HFFc6 (cell line): ENCODE measurements at places on chromosomes 11 and 22. TPM values are rescaled to one million over a fixed set of nuclear protein-coding genes. Genes with fewer than 3 reads are reported as not detected.

C11orf16 gene
- total RNA-seq = not detected in 2 replicates

- H3K27me3 ChIP-seq = peaks cover 15% of the 10 kb centered on the region
- DNase-seq = no peak
- peak overlapping the region; percentile 58 for H3K27ac ChIP-seq
- H3K4me1 ChIP-seq = peaks cover 23% of the 10 kb centered on the region
Measured at GRCh38 chr22:20998411-20999336, 3.2 kb downstream of the THAP7 start.

DNA sequence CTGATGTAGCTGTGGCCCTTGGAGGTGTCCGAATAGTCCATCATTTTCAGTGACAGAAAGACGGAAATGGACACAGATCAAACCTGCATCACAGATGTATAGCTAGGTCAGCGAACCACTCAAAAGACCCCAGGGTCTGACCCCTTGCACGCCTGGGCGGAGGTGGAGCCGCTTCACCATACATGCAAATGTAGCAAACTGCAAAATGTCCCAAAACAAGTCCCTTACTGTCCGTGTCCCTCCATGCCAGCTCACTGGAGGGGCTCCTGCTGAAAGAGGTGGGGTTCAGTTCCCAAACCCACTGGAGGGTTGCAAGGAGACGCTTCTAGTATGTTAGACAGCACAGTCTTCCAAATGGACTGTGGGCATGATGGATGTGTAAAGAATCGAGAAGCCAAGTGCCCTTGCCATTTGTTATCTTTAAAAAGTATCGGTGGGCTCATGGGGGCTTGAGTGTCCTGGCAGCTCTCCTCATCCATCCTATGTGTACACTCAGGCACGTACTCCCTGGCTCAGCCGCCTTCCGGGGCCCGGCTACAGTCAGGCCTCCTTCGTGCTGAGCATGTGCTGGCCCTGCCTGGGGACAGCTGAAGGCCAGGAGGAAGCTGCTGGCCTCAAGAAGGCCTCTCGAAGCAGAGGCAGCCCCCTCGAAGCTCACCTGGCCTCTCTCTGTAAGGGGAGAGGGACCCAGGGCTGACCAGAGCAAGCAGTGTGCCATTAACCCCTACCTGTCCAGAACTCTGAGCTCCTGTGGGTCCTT is 20.2 kb upstream of the KCNQ1OT1 start:
- H3K4me1 ChIP-seq = no peaks in the 10 kb centered on the region
- H3K27ac ChIP-seq = no peak overlapping the region
- no peak for DNase-seq
- H3K27me3 ChIP-seq = peaks cover 69% of the 10 kb centered on the region

DNA sequence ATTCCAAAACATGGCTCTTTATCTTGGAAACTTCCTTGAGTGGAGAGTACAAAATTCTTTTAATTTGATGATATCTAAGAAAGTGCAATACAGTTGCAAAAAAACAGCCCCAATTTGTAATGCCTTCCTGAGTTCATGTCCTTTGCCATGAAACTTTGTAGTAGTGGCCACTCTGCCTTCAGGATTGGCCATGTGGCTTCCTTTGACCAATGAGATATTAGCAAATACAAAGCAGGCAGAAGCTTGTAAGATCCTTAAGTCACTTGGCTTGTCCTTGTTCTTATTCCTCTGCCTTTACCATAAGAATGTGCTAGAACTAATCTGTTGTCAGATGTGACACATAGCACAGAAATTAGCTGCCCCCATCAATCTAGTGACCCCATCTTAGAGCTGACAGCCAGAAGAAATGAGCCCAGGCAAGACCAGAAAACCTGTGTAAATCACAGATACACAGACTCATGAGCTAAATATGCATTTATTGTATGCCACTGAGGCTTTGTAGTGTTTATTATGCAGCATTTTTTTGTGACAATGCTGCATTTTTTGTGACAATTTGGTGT is 29.8 kb upstream of the BLID start:
- DNase-seq = peak; percentile 30
- H3K36me3 ChIP-seq = peaks cover 83% of the 10 kb centered on the region
- H3K27me3 ChIP-seq = peaks cover 5% of the 10 kb centered on the region
- peak overlapping the region; percentile 63 for H3K4me3 ChIP-seq

TYR gene
- total RNA-seq = not detected in 2 replicates

- DNase-seq = no peak
- H3K27me3 ChIP-seq = peaks cover 2% of the 10 kb centered on the region; the same call in 1 of the 2 replicates
- H3K36me3 ChIP-seq = peaks cover 5% of the 10 kb centered on the region; the same call in 1 of the 2 replicates
- H3K27ac ChIP-seq = no peak overlapping the region
Measured at GRCh38 chr11:79083352-79083751, 357.5 kb downstream of the TENM4 start.

DNA sequence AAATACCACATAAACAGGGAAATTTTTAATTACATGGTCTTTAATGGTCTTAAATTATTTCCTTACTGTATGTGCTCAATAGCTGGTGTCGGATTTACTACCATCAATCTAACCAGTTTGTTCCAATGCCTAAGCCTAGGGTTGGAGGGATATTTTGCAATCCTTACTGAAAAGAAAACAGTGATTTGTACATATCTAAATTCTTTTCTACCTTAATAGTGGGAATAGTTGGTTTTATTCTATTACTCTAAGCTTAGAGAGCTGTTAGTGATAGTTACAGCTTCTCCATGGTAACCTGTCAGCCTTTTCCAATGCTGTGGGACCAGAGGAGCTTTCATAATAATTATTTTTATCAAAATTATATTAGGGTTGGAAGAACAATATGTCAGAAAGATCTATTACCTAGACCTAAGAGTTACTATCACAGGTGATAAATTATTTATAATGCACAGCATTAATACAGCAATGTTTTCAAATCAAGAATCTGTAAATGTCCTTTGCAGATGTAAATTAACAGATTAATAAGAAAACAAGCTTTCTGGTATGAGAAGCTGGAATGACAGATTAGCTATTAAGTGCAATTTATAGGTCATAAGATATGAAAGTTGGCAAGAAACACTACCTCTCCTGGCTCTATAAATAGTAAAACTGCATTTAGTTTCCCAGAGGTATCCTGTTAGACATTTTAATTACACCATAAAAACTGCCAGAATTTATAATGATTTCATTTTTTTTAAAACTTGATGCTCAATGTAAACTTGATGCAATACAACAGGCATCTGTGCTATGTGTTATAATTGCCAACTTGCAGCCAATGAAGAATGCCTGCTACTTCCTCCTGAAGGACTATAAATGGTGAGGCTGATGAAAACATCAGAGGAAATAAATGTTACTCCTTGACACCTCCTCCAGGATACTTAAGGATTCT is 262.0 kb upstream of the PITPNB start:
- H3K4me3 ChIP-seq = no peak overlapping the region
- H3K27ac ChIP-seq = peak overlapping the region; percentile 3; the same call in 1 of the 2 replicates
- peaks cover 16% of the 10 kb centered on the region; the same call in 1 of the 2 replicates for H3K4me1 ChIP-seq
- H3K36me3 ChIP-seq = no peaks in the 10 kb centered on the region
- peak; percentile 20 for DNase-seq

- H3K4me1 ChIP-seq = peaks cover 21% of the 10 kb centered on the region
- H3K27me3 ChIP-seq = no peaks in the 10 kb centered on the region
- H3K36me3 ChIP-seq = peaks cover 19% of the 10 kb centered on the region; the same call in 1 of the 2 replicates
- H3K4me3 ChIP-seq = no peak overlapping the region
- no peak for DNase-seq
Measured at GRCh38 chr11:32940865-32941264, 48.3 kb downstream of the QSER1 start.

FGF4 gene
- not detected in 3 replicates for total RNA-seq

TRIM51 gene
- total RNA-seq = not detected in 3 replicates

DNA sequence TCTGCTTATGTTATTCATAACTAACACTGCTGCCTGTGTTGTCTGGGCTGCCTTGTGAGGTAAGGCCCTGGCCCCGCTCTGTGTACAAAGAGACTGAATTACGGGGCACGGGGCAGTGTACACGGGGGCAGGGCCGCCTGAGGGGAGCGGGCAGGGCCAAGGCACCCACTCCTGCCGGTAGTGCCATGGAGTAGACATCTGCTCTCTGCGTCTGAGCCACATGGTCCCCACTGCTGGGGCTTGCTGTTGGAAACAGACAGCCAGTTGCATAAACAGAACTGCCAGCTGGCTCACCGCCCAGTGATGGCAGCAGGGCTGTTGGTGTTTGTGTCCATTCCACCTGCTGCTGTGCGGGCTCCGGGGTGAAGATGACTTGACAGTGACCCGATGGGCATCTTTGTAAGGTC is 19.8 kb downstream of the FAM118A start:
- DNase-seq = no peak
- H3K36me3 ChIP-seq = peaks cover 15% of the 10 kb centered on the region
- no peaks in the 10 kb centered on the region for H3K4me1 ChIP-seq
- H3K27ac ChIP-seq = no peak overlapping the region

F2 gene
- total RNA-seq = not detected in 3 replicates

PNPLA3 gene
- 3.0 and 5.7 TPM in 2 replicates for total RNA-seq

ARHGEF17 gene
- total RNA-seq = 84.4 to 98.0 TPM (median 90.5 TPM) in 3 replicates

MMP7 gene
- total RNA-seq = not detected in 3 replicates

- H3K36me3 ChIP-seq = peaks cover 7% of the 10 kb centered on the region; the same call in 1 of the 2 replicates
- DNase-seq = no peak
- H3K4me3 ChIP-seq = no peak overlapping the region
- peaks cover 13% of the 10 kb centered on the region; the same call in 1 of the 2 replicates for H3K4me1 ChIP-seq
- no peak overlapping the region for H3K27ac ChIP-seq
- H3K27me3 ChIP-seq = no peaks in the 10 kb centered on the region
Measured at GRCh38 chr11:23755769-23756168, 741.1 kb upstream of the LUZP2 start.

DNA sequence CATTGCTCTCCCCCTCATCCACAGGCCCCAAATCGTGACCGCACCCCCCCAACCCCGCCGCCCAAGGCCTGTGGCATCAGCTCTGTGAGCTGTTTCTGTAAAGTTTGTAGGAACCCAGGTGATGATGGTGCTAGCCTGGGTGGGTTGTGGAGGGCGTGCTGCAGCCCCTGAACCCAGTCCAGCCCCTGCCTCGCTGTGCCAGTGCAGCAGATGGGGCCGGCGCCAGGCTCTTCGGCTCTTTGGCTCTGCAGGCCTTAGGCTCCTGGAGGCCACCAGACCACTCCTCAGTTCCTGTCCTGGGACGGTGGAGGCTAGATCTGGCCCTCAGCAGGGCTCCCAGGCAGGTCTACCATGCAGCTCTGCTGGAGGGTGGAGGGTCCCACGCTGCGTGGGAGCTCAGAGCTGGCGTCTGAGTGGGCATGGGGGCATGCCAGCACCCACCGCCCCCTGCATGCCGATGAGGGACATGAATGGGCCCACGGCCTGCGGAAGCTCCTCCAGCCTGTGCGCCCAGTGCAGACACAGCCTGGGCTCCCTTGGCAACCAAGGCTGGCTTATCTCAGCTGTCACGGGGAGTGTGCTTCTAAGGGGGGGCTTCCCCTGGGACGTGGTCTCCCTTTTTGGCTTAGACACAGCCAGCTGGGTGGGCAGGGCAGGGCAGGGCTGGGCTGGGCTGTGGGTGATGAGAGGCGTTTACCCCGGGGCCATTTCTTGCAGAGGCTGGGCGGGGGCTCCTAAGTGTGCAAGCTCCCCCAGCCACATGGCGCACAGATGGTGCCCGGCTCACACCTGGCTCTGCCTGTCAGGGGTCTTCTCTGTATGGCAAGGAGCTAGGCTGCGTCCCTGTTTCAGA is 1187.6 kb downstream of the BRD1 start:
- no peak for DNase-seq
- peaks cover 3% of the 10 kb centered on the region for H3K27me3 ChIP-seq
- no peaks in the 10 kb centered on the region for H3K4me1 ChIP-seq
- peaks cover 4% of the 10 kb centered on the region; the same call in 1 of the 2 replicates for H3K36me3 ChIP-seq

GRCh38 chr11:2776351-2777061 is 76.7 kb upstream of the KCNQ1OT1 start:
- no peak for DNase-seq
- peaks cover 9% of the 10 kb centered on the region for H3K4me1 ChIP-seq
- H3K27ac ChIP-seq = no peak overlapping the region
- no peaks in the 10 kb centered on the region for H3K36me3 ChIP-seq
- H3K4me3 ChIP-seq = no peak overlapping the region
- peaks cover 24% of the 10 kb centered on the region for H3K27me3 ChIP-seq

C11orf42 gene
- not detected in 2 replicates for total RNA-seq

GRCh38 chr22:42970029-42970428 is 44.9 kb downstream of the PACSIN2 start:
- no peak overlapping the region; the same call in 1 of the 2 replicates for H3K4me3 ChIP-seq
- no peak for DNase-seq
- H3K4me1 ChIP-seq = peaks cover 52% of the 10 kb centered on the region
- H3K27me3 ChIP-seq = peaks cover 6% of the 10 kb centered on the region
- H3K36me3 ChIP-seq = peaks cover 34% of the 10 kb centered on the region

- peaks cover 21% of the 10 kb centered on the region for H3K36me3 ChIP-seq
- DNase-seq = no peak
- peak overlapping the region; percentile 77 for H3K27ac ChIP-seq
- H3K27me3 ChIP-seq = peaks cover 46% of the 10 kb centered on the region
Measured at GRCh38 chr11:839875-840617, 2.3 kb downstream of the POLR2L start.

DNA sequence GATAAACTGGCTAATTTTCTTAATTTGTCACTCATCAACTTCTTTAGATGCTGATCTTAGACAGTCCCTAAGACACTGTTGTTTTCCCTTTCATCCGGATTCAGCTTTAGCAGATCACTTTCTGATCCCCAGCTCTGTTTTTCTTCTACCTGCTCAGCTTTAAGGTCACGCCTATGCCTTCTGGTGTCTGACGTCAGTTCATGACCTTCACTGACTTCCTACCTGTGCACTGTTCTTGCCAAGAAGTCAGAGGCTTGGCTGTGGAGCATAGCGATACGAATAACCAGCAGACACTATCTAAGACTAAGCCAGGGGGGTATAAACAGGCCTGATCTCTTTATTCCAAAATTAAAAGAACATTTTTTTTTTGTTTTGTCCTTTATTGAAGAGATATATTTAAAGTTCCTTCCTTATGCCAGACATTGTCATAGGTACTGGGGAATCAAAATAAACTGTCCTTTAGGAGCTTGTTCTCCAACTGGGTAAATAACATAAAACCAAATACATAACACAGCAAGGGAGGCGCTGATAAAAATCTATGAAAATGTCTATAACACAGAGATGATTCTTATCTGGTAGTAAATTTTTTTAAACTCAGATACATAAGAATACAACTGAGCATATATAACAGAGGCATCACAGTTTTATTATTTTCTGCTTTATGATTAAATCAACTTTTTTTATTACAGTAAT is 352.2 kb upstream of the CTSC start:
- H3K4me3 ChIP-seq = no peak overlapping the region
- H3K4me1 ChIP-seq = no peaks in the 10 kb centered on the region
- no peak overlapping the region for H3K27ac ChIP-seq
- no peaks in the 10 kb centered on the region for H3K36me3 ChIP-seq
- no peak for DNase-seq

- no peak for DNase-seq
- no peak overlapping the region for H3K4me3 ChIP-seq
- peaks cover 7% of the 10 kb centered on the region for H3K27me3 ChIP-seq
Measured at GRCh38 chr11:76610871-76611475, 59.6 kb downstream of the LRRC32 start.

PGR gene
- total RNA-seq = not detected in 3 replicates
